Lung (tissue), 17 donors: ENCODE measurements at places on chromosomes 1 and 21.

GRCh38 chr1:115505148-115505571 lies 136.6 kb upstream of the VANGL1 start:
- DNase-seq = peak; percentile 99

DNA sequence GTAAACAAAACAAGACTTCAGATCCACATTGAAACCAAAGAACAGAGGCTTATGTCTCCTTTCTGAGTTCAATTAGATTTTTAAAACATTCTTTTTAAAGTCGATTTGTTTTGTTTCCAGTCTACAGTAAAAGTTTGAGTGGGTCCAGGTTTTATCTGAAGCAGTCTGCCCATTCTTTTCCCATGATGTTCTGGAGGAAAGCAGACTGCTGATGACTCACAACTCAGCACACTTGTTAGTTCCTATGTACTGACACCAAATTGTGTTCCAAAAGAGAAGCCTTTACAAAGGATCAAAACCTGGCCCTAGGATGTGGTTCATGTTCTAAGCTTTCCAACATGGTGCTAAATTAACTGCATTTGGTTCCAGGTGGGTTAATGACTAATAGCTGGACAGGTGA lies 11.4 kb upstream of the CCN1 start:
- DNase-seq = no peak

- DNase-seq = no peak
Observed at GRCh38 chr1:162972773-162973172, 96.4 kb upstream of the RGS4 start.

DNA sequence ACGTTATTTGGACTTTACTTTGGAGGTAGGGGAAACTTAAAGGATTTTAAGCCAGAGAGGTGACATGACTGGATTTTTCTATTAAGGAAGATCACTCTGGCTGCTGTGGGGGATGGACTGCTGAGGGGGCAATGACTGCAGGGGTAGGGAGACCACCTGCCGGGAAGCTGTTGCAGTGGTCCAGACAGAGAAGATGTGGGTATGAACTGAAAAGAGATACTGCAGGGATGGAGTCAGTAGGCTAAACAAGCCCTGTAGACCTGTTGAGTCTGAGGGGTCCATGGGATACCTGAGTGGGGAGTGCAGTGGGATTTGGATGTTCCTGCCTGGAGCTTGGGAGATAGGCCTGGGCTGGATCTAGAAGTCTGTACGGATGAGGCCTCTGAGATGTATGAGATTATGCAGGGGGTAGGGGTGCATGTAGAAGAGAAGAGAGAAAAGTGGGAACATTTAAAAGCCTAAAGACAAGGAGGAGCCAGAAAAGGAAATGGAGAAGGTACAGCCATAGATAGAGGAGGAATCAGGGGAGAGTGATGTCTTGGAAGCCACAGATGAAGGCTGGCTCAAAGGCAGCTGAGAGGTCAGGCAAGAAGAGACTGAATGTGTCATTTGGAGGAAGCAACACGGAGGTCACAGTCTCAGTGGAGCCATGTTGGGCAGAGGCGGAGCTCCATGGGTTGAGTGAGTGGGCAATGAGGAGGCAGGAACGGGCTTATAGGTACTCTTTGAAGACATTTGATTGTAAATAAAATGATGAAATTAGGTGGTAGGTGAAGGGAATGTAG lies 25.9 kb upstream of the KCNA2 start:
- no peak for DNase-seq

- peak; percentile 25 for DNase-seq
Observed at GRCh38 chr1:25430967-25431881, 527 bp downstream of the MACO1 start.

- peak; percentile 82 for DNase-seq
Observed at GRCh38 chr1:77825131-77825709, 45.8 kb downstream of the MIGA1 start.

- DNase-seq = no peak
Observed at GRCh38 chr21:34715518-34715917, 46.7 kb downstream of the CLIC6 start.

- DNase-seq = no peak
Observed at GRCh38 chr1:217369996-217370551, 260.8 kb downstream of the GPATCH2 start.

DNA sequence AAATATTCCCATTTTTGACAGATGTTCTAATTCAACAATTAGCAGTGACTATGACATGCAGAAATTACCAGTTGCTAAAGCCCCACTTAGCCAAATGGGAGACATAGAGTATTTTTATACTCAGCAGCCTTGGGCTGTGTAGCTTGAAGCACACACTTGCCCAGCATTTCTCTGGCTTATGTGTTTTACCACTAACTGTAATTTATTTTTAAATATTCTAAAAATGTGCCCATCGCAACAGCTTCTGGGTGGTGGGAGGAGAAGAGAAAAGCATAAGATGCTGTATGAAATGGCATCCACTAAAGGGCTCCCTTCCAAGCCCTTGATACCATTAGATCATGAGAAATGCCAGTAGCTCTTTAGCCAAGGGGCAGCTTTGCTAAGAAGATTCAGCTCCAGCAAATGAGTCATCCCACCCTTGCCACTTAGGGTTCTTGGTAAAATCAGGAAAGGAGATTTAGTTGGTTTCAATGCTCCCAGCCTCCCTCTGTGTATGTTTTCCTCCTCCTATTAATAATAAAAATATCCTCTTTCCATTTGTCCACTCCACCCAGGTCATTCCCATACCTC lies 462.7 kb upstream of the DEPDC1 start:
- no peak for DNase-seq

DNA sequence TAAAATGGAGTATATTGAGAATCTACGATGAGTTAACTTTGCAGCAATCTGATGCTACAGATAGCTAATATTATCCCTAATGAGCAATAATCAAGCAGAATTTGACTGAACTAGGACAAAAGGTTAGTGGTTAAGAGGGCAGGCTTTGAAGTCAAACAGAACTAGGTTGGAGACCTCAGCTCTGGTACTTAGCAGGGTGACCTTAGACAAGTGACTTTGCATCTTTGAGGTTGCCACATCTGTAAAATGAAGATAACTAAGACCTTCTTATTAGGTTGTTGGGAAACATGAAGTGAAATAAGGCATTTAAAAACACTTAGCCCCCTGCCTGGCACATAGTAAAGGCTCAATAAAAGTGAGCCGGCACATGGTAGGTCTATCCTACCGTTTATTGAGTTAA lies 4.3 kb upstream of the FUCA1 start:
- no peak for DNase-seq

DNA sequence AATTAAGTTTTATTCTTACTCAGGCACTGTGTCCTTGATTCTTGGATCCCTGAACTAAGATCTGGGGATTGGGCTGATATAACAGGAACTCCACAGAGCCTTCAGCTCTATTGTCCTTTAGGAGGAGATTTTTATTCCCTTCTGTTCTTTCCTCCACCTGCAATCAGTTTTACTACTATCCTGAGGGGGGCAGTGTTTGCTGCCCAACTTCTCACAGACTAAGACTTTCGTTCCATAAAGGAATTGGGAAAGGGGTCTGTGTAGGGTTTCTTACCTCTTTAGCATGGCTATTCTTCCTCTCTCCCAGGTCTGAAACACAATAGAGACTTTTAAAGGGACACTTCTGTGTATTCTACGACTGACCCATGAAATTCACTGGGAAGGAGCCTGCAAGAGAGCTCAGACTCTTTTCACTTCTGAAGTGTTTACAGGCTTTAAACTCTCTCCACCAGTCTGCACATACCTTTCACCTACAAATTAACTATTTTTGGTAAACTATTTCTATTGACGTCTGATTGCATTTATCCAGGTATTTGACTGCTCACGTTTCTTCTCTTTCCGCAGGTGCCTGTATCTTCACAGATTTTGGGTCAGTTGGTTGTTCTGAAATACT lies 103.3 kb upstream of the DEPDC1 start:
- peak; percentile 21 for DNase-seq

DNA sequence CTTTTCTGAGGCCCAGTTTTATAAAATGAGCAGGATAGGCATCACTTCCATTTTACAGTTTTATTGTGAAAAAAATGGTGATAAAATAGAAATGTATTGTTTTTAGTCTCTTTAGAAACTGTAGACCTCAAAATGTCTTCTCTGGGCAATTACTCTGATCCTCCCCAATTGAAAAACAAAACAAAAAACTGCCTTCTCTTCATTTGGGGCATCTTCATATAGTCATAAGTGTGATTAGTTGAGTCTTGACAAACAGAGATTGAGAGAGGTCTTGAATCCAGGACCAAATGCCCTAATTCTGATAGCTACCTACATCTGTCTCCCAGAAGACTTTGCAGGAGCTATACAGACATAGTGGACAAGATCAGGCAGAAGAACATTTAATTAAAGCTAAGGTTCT lies 62.9 kb downstream of the LRRC8C start:
- DNase-seq = no peak
